ENCODE measurements at places on chromosomes 3 and 15.

GRCh38 chr15:39287322-39288195 is 293.3 kb upstream of the THBS1 start:
- DNase-seq, result no peak

DNA sequence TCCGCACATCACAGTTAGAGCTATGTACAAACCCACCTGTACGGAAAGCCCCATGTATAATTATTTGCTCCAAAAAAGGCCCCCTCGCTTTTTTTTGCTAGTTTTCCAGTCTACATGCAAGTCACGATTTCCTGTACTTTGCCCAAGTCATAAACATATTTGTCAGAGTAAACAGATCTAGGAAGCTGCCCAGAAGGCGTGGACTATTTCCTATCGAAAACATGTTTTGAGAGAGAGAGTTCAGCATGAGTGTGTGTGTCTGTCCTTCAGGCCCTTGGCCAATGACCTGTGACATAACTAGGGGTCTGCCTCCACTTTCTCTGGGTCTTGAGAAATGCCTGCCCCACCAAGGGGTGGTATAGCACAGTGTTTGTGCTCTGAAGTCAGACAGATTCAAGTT is 72.7 kb upstream of the HACD2 start:
- no peak for DNase-seq

- no peak for DNase-seq
These were observed 45.0 kb downstream of the SUCNR1 start for GRCh38 chr3:151918253-151919029.

- no peak for DNase-seq
These were observed 123.7 kb downstream of the MECOM start for GRCh38 chr3:169539856-169540255.

DNA sequence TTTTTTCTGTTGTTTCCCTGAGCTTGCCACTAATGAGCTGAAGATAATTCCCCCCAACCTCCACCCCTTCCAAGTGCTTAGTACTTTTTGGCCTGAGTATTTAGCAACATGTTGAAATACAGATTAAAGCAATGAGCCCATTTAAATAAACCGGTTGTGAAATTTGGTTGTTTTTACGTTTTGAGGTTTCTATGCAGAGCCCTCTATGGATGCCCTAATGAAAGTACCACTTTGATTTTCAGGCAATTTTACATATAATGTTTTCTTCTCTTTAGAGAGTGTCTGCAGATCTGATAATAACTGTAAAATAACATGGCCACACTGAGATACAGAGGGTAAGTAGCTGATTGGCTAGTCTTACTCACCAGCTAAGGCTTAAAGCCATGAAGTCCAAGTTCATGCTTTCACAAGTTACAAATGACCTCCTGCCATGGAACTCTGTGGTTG is 139.4 kb upstream of the SLC7A14 start:
- no peak for DNase-seq

DNA sequence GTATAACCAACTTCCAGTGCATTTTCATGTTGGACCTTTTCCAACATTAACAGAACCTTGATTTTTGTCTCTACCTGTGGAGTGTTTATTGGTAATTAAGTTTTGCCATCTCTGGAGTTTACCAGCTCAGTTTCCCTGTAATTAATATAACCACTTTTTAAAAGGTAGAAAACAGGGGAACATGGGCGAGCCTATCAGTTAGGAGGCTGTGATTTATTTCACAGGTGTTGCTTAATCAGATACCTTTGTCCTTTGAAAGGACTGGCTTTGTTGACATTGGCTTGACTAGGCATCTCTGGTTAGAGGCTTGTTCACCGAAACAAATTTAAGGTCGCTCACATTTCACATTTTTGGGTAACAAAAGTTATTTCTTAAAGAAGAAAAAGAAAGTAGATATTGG is 622 bp downstream of the NAALADL2 start:
- no peak for DNase-seq

DNA sequence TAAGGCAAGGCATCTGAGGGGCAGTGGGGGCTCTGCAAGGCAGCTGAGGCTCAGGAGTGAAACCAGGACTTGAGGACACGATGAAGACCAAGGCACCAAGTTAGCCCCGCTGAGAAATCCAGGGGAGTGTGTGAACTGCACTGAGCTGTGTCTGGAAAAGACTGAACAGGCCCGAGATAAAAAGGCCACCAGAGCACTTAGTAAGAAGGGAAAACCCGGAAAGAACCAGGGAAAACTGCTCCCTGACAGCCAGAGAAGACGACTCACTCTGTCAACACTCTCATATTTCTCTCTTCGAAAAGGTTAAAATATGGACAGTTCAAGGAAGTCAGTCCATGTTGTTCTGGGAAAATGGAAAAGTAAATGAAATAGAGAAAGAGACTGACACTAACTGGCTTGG is 109.0 kb downstream of the SEC22A start:
- no peak for DNase-seq

DNA sequence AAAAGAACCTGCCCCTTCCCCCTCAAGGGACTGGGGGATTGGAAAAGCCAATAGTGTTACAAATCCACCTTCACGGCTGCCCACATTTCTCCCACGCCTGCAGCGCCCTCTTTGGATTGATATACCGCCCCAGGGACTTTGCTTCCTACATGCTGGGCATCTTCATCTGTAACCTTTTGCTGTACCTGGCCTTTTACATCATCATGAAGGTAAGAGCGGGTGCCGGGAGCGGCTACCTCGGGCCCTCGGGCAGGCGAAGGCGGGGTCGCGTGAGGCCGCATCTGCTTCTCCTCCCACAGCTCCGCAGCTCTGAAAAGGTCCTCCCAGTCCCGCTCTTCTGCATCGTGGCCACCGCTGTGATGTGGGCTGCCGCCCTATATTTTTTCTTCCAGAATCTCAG is 73.1 kb downstream of the USF3 start:
- DNase-seq, result no peak

- no peak for DNase-seq
These were observed 41.9 kb upstream of the CCNB2 start for GRCh38 chr15:59063042-59063441.

- DNase-seq, result no peak
These were observed 366.7 kb downstream of the PTPRG start for GRCh38 chr3:61928039-61928438.

DNA sequence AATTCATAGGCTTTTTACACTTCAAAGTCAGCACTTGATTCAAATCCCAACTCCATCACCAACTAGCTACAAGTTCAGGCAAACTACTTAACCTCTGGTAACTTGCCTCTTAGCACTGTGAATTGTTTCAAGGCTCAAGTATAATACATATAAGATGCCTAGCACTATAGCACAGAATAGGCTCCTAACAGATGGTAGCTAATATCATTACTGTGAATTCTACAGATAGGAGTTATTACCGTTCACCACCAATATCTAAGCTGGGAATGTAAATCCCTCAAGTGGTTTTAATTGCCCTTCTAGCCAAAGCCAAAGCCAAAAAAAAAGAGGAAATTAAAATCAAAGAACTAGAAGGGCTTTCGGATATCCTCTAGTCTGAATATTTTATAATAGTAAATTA is 15.4 kb downstream of the DLG1 start:
- DNase-seq, result no peak

DNA sequence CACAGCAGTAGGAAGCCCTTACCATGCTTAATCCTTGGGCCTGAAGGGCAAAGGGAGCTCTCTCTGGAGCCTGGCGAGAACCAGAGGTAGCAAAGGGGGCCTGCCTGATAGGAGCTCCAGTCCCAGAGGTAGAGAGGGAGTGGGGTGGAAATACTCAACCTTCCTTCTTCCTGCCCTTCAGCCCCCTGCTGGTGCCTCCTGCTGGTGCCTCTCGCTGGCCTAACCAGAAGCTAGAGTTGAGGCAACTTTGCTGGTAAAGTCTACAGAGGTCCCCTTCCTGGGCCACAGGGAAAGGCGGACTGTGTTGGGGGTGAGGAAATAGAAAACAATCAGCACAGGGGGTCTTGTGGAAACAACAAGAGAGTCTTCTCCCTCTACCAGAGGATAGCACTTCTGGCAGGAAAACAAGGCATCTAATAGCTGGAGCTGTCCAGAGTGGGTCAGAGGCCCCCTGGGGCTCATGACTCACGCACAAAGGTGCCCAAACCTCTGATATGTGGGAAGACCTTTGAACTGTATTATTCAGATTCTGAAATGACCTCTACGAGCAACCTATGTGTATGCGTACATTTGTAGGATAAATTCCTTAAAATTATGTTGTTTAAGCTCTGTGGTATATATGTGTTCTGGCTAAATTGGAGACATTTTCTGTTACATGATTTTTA is 133.9 kb downstream of the LRRC28 start:
- DNase-seq, result no peak

DNA sequence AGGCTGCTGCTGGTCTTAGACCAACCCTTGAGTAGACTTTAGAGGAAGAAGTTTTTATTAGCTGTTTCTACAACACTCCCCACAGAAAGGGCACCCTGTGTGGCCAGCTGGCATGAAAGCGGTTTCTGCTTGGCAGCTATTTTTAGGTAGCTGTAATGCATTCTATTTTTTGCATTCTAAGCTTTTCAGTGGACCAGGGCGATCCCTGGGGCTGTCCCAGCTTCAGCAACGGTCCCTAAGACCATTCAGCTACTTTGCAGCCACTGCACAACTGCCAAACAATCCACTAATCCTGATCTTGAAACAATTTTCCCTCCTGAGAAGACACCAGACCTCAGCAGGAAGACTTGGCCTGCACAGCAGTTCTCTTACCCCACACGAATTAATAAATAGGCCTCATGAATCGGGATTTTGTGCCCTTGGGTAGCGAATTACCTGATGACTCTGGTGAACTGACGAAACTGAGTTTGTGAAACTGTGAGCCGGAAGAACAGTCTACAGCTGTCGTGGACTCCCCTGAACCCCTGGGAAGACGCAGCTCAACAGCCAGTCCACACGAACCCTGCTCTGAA is 14.6 kb upstream of the TFRC start:
- DNase-seq, result no peak

GRCh38 chr15:88006146-88006545 is 250.4 kb downstream of the NTRK3 start:
- DNase-seq, result no peak

DNA sequence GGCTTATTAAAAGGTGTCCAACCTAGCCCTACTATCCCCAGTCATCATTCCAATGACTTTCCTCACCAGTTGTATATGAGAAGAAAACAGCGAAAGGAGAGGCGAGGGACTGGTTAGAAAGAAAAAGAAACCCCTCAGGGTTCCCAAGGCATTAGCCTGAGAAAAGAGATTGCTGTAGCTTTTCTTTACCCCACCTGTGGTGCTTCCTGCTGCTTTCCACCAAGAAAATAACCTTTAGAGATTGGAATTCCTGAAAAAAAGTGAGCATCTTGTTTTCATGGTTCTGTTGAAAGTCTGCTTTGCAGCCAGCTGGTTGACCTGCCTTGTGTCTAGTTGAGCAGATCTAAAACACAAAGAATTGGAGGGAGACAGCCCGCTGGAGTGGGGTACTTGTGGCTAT is 196.4 kb downstream of the CADPS start:
- no peak for DNase-seq

DNA sequence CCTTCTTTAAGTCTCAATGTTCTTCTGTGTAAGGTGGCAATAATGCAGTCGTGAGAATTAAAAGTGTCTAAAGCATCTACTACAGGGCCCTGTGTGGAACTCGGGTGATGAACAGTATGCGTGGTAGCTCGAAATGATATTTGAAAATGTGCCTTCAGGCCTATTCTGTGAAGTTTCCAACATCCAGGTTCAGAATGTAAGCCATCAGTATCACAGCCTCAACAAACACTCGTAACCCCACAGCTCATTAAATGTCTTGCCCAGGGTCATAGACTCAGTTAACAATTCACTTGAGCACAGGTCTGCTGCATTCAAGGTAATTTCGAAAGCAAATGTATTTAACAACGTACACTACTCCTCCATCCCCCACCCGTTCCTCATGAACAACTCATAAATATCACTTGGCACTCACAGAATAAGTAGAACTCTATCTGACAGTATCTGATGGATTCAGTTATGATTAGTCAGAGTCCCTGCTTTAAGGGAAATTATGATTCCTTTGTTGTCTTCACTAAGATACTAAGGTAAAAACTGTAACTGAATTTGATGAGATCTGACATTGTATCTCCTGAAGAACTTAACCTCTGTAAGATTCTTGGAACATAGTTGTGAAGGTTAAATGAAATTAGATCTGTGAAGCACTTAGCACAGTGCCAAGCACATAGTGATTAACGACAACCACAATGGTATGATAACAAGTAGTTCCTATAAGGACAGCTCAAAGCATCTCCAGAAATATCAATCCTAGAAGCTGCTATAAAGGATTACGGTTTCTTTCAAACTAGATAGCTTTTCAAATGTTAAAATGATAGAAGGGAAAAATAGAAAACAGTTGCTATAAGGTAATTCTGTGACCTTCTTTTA is 642.3 kb downstream of the TBL1XR1 start:
- DNase-seq, result no peak

- DNase-seq, result no peak
These were observed 18.0 kb upstream of the ZXDC start for GRCh38 chr3:126493739-126494138.

GRCh38 chr3:64341296-64341695 is 116.0 kb upstream of the PRICKLE2 start:
- DNase-seq, result no peak

All from GM04504 (cell line).